ENCODE measurements at places on chromosomes 4 and X.
A peak's percentile ranks its signal among the peaks of the same experiment; 100 is the strongest.

- no peaks in the 10 kb centered on the region for H3K27me3 ChIP-seq
- DNase-seq = no peak
- no peaks in the 10 kb centered on the region for H3K36me3 ChIP-seq
- no peak overlapping the region for H3K27ac ChIP-seq
These were observed 259.4 kb upstream of the ARX start for GRCh38 chrX:25275159-25275558.

GRCh38 chrX:124373348-124373747 lies 27.0 kb downstream of the SH2D1A start:
- peaks cover 39% of the 10 kb centered on the region for H3K36me3 ChIP-seq
- H3K4me1 ChIP-seq = peaks cover 27% of the 10 kb centered on the region
- no peak for DNase-seq
- no peaks in the 10 kb centered on the region for H3K27me3 ChIP-seq
- H3K27ac ChIP-seq = no peak overlapping the region
- no peak overlapping the region for H3K4me3 ChIP-seq

DNA sequence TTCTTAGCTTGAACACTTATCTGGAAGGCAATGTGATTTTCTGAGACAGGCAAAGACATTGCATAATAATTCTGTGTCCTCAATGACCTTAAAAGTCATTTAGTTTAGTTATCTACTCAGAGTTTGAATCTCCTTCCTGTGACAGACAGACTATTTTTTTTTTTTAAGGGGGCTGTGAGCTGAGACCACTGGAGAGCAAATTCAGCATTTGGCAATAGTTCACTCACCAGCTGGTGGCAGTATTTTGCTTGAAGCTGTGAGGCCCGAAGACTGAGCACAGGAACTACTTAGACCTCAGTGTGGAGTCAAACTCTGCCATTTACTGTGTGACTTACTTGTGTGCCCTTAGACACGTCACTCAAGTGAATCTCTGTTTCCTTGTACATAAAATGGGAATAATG lies 22.9 kb upstream of the CPE start:
- no peaks in the 10 kb centered on the region for H3K4me1 ChIP-seq
- H3K36me3 ChIP-seq = no peaks in the 10 kb centered on the region
- H3K27ac ChIP-seq = no peak overlapping the region

GRCh38 chr4:182768838-182769237 lies 148.3 kb downstream of the DCTD start:
- H3K27me3 ChIP-seq = no peaks in the 10 kb centered on the region
- H3K27ac ChIP-seq = no peak overlapping the region
- DNase-seq = no peak
- no peaks in the 10 kb centered on the region for H3K36me3 ChIP-seq
- no peaks in the 10 kb centered on the region for H3K4me1 ChIP-seq

- H3K27me3 ChIP-seq = no peaks in the 10 kb centered on the region
- DNase-seq = no peak
- no peaks in the 10 kb centered on the region for H3K36me3 ChIP-seq
- no peaks in the 10 kb centered on the region for H3K4me1 ChIP-seq
These were observed 76.1 kb upstream of the EMCN start for GRCh38 chr4:100593935-100594334.

DNA sequence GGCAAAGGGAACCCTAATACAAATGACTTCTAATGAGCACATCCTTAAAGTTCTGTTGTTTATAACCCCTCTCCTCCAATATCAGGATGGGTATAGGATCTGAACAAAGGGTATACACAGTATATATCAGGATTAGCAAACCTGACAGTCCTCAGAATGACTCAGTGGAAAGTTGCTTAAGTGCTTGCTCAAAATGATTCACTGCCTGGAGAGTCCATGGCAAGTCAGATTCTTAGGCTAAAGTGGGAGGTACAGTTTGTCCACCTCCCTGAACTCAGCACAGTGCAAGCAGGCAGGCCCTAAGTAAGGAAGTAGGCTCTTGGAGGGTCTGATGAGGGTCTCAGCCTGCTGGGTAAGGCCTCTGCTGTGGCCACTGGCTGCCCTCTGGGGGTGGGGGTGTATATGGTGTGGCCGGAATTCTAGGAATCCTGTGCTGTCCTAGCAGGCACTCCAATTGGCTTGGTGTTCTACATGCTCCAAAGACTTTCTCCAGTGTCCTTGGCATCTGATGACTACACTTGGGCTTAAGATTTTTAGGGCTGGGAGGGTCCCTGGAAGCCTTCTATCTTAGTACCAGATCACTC lies 54.3 kb downstream of the CHRDL1 start:
- no peak for DNase-seq
- no peak overlapping the region for H3K4me3 ChIP-seq
- no peaks in the 10 kb centered on the region for H3K36me3 ChIP-seq
- H3K27me3 ChIP-seq = no peaks in the 10 kb centered on the region
- no peaks in the 10 kb centered on the region for H3K4me1 ChIP-seq

- H3K27ac ChIP-seq = peak overlapping the region; percentile 90
- H3K27me3 ChIP-seq = no peaks in the 10 kb centered on the region
- H3K4me1 ChIP-seq = peaks cover 39% of the 10 kb centered on the region
- peak overlapping the region; percentile 77 for H3K4me3 ChIP-seq
These were observed 821 bp downstream of the ASMTL start for GRCh38 chrX:1451661-1452515.

DNA sequence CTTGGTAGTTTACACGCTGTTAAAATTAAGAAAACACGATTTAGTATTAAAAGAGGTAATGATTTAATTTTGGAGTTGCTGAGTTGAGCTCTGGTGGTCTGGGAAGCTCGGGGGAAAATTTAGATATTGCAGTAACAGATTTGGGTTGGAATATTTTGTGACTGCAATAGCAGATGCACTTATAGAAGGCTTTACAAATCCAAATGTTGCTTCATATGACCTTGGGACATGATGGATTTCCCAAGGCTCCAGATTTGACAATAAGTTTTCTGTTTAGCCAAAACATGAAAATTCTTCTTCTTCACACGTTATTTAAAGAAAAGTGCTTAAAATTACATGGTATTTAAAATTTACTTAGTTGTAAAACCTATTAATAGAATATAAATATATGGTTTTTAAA lies 302.0 kb downstream of the SPRY1 start:
- H3K27ac ChIP-seq = no peak overlapping the region
- no peaks in the 10 kb centered on the region for H3K36me3 ChIP-seq
- no peaks in the 10 kb centered on the region for H3K4me1 ChIP-seq
- no peak overlapping the region for H3K4me3 ChIP-seq
- DNase-seq = no peak

DNA sequence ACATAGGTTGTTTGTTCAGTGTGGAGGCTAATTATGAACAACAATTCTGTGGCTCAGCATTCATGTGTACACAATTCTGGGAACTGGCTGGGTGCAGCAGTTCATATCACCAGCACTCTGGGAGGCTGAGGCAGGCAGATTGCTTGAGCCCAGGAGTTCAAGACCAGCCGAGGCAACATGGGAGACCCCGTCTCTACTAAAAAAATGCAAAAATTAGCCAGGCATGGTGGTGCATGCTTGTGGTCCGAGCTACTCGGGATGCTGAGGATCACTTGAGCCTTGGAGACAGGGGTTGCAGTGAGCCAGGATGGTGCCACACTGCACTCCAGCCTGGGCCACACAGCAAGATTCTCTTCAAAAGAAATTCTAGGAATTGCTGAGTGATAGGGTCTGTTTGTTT lies 4.5 kb upstream of the PPP2R2C start:
- peaks cover 46% of the 10 kb centered on the region for H3K27me3 ChIP-seq
- peaks cover 3% of the 10 kb centered on the region for H3K4me1 ChIP-seq
- no peak overlapping the region for H3K27ac ChIP-seq
- DNase-seq = no peak

Measured in activated naive CD4-positive, alpha-beta T cell treated with anti-CD3 and anti-CD28 coated beads, Interleukin-2, amount 10 ng/mL, durations not matched to agents 7 days and 5 days (primary cell).